ENCODE measurements at places on chromosomes 6 and 20.

- no peak for DNase-seq
Measured at GRCh38 chr20:41287327-41287726, 30.2 kb downstream of the ZHX3 start.

DNA sequence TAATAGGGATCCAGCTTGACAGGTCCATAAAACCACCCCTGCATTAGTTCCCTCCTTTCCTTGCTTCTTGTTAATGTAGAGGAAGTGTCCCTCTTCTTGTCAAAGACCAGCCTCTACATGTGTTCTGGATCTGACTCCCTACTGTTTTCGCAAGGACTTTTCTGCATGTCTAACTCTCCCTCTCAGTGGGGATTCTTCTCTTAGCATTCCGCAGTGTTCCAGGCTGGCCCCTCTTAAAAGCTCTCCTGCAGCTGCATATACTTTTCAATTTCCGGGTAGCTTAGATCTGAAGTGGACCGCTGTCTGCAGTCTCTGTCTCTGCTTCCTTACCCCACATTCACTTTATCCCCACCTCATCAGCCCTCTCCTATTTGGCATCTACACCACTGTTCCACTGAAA lies 96.1 kb upstream of the MAN1A1 start:
- DNase-seq = no peak

DNA sequence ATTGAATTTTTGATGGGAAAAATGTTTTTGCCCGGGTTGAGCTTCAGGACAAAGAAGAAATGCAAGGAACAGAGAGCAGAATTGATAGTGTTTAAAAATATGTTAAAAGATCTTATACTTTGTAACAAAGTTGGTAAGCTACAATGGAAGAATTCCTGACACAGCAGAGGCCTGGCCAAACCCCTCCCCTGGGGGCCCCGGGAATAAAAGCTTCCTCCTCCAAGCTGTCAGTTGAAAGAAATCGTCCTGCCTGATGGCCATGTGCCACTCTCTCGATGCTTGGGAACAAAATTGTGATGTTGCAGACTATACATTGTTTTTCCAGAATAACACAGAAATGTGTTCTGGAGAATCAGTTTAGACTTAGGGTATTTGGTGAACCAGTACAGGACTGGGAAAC lies 14.2 kb upstream of the TOX2 start:
- DNase-seq = no peak

DNA sequence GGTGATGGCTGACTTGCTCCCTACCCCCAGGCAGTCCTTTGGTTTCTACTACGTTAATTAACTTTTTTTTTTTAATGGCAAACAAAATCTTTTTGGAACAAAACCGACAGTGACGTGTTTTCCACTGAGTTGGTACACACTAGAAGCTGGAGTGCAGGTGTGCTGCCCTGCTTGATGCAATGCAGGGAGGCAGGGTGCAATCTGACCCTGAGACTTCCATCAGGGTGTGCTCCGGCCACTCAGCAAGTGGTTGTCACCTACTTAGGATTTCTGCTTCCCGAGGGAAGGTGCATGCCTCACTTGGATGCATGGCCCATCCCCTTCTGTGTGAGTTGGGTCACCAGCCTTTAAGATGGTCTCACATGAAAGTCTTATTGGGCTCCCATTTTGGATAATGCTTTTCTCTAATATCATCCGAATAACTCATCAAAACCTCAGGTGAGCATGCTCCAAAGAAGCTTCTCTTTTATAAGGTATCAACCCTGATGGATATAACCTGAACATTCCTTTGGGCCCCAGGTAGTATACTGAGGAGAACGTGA lies 14.0 kb downstream of the RREB1 start:
- DNase-seq = peak; percentile 67

GRCh38 chr6:32865724-32866443 lies 11.9 kb downstream of the PSMB9 start:
- DNase-seq = no peak

DNA sequence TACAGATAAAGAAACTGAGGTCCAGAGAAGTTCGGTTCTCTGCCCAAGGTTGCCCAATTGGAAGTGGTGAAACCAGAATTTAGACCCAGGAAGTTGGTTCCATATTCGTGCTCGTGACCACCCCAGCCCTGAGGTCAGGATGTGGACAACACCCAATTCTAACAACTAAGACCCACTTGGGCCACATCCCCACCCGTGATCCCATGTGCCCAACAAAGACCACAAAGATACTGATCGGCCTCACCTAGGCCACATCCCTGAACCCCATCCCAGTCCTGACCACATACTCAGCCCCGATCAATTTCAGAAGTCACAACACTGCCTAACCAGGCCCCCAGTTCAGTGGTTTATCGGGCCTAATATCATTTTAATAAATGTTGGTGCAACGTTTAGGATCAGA lies 138.4 kb downstream of the PREX1 start:
- DNase-seq = no peak

DNA sequence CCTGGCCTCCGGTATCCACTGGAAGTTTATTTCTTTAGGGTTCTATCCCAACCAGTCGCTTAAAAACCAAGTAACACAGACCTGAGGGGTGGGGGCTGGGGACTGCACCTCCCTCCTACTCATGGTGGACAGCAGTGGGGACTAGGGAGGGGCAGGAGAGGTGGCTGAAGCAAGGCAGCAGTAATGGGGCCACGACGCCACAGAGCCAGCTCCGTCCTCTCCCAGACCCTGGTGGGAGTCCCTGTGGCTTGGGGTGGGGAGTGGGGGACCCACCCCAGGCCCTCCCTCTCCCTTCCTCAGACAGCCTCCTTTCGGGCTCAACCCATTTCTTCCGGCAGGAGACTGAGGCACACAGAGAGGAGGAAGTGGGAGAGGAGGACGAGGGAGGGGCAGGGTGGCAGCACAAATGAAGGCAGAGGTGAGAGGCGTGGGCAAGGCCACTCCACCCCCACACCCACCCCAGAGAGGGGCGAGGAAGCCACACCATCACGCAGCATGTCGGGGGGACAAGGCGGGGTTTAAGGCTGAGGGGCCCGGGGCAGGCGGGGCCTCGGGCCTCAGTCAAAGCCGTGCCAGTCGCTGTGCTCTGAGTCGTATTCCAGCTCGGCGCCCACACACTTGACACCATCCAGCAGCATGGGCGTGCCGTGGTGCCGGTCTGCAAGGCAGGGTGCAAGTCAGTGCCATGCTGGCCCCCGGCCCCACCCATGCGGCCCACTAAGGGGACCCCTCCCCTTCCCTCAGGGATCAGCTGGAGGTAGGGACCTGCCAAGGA lies 13.9 kb downstream of the ADISSP start:
- DNase-seq = no peak

GRCh38 chr6:10852361-10852960 lies 14.1 kb upstream of the MAK start:
- no peak for DNase-seq

DNA sequence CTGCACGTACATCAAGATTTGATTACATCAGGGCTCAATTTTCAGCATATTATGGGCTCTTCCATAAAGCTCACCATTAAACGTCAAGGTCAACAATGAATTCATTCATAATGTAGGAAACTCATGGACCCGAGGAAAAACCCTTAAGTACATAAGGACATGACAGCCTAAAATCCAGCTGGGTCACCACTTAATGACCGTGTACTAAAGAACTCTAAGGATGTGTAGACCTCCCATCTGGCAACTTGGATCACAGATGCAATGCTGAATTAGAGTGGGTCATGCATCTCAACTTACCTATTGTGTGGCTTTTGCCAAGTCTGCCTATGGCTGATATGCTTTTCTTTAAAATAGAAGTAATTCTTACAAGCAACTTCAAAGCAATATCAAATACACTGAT lies 26.7 kb upstream of the DEFB112 start:
- no peak for DNase-seq

DNA sequence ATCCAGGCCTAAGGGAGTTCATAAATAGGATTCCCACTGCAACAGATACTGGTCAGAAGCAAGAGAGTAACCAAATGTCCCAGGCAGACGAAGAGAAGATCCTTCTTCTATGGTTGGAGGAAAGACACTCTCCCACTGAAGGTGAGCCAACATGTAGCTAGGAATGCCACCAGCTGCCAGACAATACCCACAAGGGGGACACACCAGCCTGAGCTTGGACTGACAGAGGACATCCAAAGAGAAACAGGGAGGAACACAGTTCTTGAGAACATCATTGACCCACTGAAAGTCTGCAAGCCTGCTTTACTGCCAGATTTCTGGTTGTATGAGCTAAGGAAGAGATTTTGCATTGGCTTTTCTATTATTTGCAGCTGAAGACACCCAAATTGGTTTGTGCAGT lies 80.1 kb downstream of the PXDC1 start:
- DNase-seq = no peak

- DNase-seq = no peak
Measured at GRCh38 chr20:48816282-48817205, 11.3 kb downstream of the PREX1 start.

- DNase-seq = peak; percentile 33
Measured at GRCh38 chr6:100592929-100593328, 128.2 kb upstream of the SIM1 start.

DNA sequence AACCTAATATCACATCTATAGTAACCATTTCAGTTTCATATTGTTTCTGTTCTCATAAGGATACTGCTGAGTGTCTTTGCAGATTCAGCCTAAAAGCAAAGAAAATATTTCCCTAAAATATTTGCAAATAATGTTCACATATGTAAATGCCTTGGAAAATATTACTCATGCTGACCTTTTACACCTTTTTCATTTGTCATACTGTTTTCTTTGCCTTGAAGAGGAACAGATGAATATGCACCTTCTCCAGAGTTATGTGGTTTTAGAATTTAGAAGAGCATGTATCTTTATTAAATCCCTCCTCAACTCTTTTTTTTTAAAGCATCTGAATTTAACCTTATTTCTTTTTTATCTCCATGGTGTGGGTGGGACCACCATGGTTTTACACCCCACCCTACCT lies 32.5 kb downstream of the NDUFAF5 start:
- no peak for DNase-seq

GRCh38 chr20:62430866-62431447 lies 3.6 kb upstream of the RBBP8NL start:
- no peak for DNase-seq

DNA sequence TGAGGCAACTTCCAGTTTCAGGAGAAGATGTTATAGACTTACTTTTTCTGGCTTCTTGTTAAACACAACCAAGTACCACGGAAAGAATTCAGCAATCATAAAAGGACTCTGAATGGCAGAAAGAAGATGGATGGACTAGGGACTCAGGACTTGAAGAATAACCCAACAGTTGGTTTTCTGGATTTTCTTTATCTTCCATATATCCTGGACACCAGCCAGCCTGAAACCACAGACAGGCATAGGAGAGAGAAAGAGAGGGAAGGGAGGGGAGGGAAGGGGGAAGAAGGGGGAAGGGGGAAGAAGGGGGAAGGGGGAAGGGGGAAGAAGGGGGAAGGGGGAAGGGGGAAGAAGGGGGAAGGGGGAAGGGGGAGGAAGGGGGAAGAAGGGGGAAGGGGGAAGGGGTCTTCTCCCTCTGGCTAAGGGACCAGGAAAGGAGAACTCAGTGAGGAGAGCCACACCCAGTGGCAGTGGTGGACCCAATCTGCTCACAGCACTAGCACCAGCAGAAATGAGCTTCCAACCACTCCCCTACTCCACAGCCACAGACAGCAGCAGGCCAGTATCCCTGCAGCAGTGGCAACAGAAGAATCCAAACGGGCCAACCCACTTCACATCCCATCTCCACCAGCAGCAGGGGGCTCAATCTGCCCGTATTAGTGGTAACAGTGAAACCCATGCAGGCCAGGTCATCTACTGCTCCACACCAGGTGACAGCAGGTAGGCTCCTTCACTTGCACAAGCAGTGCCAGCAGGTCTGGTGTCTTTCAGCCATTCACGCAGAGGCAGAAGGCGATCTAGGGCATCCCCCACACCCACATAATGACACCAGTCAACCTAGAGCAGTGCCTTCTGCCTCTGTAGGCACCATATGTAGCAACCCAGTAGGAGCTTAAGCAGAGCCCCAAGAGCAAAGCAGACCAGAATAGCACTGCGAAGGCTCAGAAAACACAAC lies 78.6 kb downstream of the TRMT6 start:
- no peak for DNase-seq

DNA sequence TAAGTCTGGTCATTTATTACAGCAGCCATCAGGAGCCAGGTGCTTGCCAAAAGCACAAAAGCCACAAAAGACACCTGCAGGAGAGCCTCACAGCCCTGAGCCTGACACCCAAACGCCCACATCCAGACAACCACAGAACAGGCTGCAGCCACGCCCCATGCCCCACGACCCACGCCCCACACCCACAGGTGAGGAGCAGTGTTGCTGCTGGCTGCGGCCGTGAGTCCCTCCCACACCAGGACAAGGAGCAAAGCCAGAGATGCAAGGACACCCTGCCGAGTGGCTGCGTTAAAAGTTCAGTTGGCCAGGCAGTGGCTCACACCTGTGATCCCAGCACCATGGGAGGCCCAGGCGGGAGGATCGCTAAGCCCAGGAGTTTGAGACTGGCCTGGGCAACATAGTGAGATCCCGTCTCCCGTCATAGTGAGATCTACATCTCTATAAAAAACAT lies 43.0 kb downstream of the SLC2A4RG start:
- no peak for DNase-seq

GRCh38 chr6:34570066-34570833 lies 14.1 kb upstream of the SPDEF start:
- peak; percentile 32 for DNase-seq

GRCh38 chr20:37968841-37969401 lies 64.3 kb downstream of the TTI1 start:
- no peak for DNase-seq

GRCh38 chr20:17995967-17996819 lies 27.4 kb downstream of the MGME1 start:
- peak; percentile 16 for DNase-seq
